Vagina (tissue), 2 donors: ENCODE measurements at places on chromosomes 7 and 10. TPM values are rescaled to one million over a fixed set of nuclear protein-coding genes. Genes with fewer than 3 reads are reported as not detected.

LRMDA gene
- 22.6 TPM for total RNA-seq

TFR2 gene
- 0.25 TPM for total RNA-seq

ICA1 gene
- 25.5 TPM for total RNA-seq

ADARB2 gene
- 3.4 TPM for total RNA-seq

SPOCK2 gene
- 46.9 TPM for total RNA-seq

FIGNL1 gene
- 7.9 TPM for total RNA-seq
